ENCODE measurements at places on chromosomes 5 and 9.

GRCh38 chr5:150758203-150758530, 650 bp downstream of the DCTN4 start:
- DNase-seq = no peak

GRCh38 chr5:136230176-136230575, 37.2 kb upstream of the SMIM32 start:
- no peak for DNase-seq

- no peak for DNase-seq
These were observed 194.7 kb downstream of the SPATA31D1 start for GRCh38 chr9:82183181-82183860.

- no peak for DNase-seq
These were observed 1963.3 kb upstream of the CDH9 start for GRCh38 chr5:29001666-29002065.

- peak; percentile 93 for DNase-seq
These were observed 1.8 kb downstream of the LURAP1L start for GRCh38 chr9:12776513-12777055.

GRCh38 chr9:136147038-136147889, 28.6 kb upstream of the TMEM250 start:
- no peak for DNase-seq

All from femur (tissue), 1 donor.